Effector memory CD4-positive, alpha-beta T cell (primary cell): ENCODE measurements at places on chromosomes 5 and 9.

DNA sequence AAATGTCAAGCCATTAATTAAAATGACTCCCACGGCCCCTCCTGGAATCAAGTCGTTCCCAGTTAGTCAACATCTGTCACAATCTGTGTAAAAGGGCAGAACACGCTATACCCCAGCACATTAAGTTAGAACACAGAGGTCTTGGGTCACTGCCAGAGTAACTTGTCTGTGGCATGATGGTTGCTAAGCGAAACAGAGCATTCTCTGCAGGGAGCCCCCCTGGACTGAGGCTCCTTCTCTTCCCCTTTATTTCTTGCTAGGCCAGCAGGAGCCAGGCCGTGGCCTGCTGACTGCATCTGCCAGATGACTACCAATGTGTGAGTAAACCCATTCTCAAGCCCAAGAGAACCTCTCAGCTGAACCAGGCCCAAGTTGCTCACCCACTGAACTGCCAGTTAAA is 51.9 kb upstream of the ZBED3 start:
- no peak for DNase-seq

- no peak for DNase-seq
Observed at GRCh38 chr9:91089405-91090129, 272.2 kb downstream of the AUH start.

GRCh38 chr5:58299256-58299655 is 160.6 kb downstream of the PLK2 start:
- no peak for DNase-seq

DNA sequence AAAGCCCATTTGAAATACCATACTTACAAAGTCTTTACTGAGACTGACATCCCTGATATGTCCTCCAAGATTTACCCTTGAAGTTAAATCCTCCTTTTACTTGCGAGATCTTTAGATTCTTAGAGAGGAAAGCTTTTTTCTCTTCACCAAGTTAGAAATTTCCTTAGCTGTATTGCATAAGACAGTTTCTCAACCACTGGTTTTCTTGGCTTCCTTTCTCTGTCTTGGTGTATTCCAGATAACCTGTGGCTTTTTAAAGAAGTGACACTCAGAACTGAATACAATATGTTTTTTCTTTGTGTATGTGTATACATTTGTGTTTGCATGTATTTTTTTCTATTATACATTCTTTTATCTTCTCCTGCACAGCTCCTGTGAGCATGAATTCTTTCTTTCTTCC is 65.0 kb downstream of the SNCAIP start:
- no peak for DNase-seq

DNA sequence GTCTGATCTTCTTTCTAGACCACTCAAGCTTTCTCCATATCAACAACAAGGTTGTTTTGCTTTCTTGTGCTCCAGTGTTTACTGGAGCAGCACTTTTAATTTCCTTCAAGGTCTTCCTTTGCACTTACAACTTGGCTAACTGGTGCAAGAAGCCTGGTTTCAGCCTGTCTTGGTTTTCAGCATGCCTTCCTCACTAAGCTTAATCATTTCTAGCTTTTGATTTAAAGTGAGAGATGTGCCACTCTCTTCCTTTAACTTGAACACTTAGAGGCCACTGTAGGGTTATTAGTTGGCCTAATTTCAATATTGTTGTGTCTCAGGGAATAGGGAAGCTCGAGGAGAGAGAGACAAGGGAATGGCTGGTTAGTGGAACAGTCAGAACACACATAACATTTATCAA is 13.4 kb downstream of the AK3 start:
- no peak for DNase-seq

GRCh38 chr5:3590161-3590966 is 5.3 kb upstream of the IRX1 start:
- DNase-seq, result no peak

DNA sequence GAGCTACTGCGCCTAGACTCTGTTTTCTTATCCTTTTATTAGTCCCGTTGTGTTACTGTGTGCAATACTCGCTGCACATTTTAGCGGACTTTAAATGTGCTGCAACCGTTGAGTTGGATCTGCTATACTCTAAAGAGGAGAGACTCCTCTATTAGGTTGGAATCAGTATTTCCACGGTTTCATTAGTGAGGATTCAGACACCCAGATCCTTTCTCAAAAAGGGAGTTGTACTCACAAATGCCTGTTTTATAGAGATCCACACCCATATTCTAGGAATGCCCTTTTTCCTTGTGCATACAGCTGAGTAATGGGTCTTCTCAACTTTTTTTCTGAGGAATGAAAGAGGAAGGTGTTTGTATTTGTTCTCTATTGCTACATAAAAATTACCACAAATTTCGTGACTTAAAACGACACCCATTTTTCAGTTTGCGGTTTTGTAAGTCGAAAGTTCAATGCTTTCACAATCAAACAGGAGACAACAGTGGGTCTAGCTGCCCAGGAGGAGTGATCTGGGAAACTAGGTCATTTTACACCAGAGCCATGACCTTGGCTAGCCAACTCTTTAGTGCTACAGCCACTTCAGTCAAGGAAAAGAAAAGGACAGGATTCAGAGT is 52.8 kb upstream of the SLC44A1 start:
- DNase-seq, result no peak

GRCh38 chr9:11457825-11458790 is 845.3 kb upstream of the PTPRD start:
- DNase-seq, result no peak

- no peak for DNase-seq
Observed at GRCh38 chr5:150353032-150353675, 4.3 kb upstream of the TCOF1 start.
